ENCODE measurements at places on chromosomes 12 and 14.

DNA sequence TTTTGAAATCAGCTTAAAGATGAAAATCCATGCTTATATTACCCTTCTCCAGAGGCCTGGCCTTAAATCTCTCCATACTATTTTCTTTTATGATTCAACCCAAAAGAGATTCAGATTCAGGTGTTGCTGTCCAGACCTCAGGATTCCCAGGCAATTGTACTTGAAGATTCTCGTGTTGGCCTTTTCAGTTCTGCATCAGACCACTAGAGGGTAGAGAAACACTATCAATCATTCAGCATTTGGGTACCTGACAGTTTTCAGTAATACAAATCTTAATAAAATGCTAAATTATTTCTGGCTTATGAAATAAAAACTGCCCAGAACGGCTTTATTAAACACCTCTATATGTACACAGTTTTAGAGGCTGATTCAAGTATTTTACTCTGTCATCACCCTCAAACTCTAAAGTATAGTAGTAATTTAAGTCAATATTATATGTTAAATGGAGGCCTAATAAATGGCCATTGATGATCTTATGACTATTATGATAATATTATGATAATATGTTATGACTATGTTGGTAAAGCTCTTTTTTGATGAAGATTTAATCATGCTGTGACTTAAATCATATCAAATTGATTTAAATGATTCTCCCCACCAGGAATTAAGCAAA is 301.1 kb downstream of the DUSP6 start:
- DNase-seq: peak; percentile 47

GRCh38 chr12:95601091-95601961 is 50.0 kb upstream of the USP44 start:
- no peak for DNase-seq

DNA sequence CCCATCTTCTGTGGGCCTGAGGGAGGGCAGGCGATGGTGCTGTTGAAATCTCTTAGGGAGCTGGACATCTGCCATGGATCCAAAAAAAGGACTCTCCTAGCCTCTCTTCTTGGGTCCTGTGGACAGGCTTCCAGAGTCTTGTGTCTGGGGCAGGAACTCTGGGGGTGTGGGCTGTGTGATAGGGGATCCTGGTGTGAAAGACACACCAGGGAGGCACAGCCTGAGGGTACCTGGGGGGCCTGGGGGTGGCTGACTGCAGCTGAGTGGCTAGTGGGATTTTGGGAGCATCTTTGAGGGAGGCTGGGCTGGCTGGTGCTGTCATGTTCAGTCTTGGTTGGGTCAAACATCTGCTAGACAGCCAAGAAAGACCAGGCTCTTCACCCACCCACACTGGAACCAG is 1.8 kb upstream of the KRT83 start:
- no peak for DNase-seq

DNA sequence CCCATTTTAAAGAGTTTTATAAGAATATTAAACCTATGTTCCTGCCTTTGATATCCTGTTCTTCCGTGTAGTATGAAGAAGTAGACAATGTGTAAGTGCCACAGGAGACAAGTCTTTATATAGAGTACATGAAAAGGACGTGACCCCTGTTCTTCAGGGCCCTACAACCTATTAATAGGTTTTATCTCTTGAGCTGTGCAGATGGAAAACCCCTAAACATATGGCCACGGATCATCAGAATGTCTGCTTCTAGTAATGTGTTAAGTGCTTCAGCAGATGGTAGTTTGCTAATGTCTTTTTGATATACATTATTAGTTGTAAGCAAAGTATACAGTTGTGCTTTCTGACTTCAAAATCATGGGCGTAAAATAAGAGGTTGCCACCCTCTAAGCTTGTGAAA is 228.5 kb downstream of the PTPRO start:
- no peak for DNase-seq

- no peak for DNase-seq
These were observed 82.9 kb downstream of the TSPAN9 start for GRCh38 chr12:3160081-3160480.

- no peak for DNase-seq
These were observed 15.9 kb upstream of the ATP6V0A2 start for GRCh38 chr12:123696207-123696606.

GRCh38 chr12:68420225-68421010 is 88.3 kb upstream of the MDM1 start:
- no peak for DNase-seq

DNA sequence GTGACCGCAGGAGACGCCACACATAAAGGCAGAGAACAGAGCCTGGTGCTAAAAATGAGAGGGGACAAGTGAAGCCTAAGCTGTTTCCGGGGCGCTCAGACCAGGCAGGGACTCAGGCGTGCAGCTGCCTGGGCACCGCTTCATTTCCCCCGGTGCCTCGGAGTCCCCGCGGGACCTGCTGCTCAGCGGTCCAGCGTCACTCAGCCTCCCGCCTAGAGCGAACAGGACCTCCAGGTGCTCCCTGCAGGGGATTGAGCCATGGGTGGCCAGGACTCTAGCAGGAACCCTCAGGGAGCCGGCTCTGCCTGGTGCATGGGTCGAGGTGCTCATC is 31.0 kb downstream of the CCDC85C start:
- DNase-seq: no peak

- DNase-seq: no peak
These were observed 16.4 kb upstream of the MED13L start for GRCh38 chr12:116293687-116294453.

DNA sequence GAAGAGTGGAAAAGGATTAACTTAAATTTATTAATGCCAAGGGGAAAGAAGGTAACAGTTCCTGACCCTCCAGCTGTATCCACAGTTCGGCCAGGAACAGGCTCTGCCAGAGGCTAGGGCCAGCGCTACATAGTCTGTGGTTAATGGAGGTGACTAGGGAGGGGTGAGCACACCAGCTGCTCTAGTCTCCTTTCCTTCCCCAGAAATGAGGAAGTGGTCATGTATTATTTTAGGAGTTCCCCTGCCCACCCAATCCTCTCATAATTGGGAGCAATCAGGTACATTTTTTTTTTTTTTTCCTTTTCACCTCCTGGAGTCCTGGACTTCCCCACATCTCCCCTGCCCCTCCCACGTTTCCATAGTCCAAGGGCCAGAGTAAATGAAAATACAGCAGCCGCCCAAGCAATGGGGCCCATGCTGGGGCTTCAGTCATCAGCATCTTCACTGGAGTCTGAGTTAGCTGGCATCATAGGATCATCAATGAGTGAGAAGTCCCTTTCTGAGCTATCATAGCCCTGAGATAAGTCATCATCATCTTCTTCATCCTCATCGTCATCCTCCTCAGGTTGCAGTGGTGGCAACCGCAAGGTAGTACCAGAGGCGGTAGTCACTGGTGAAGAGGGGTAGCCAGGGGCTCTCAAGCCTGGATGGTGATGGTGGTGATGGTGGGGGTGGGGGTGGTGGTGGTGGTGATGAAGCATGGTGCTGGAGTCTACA is 1.5 kb upstream of the SUPT16H start:
- no peak for DNase-seq

GRCh38 chr12:53061404-53062010 is 11.6 kb downstream of the TNS2 start:
- no peak for DNase-seq

GRCh38 chr14:103296007-103296406 is 38.0 kb upstream of the EIF5 start:
- DNase-seq: no peak

GRCh38 chr12:94534774-94535509 is 75.3 kb upstream of the CEP83 start:
- DNase-seq: no peak

DNA sequence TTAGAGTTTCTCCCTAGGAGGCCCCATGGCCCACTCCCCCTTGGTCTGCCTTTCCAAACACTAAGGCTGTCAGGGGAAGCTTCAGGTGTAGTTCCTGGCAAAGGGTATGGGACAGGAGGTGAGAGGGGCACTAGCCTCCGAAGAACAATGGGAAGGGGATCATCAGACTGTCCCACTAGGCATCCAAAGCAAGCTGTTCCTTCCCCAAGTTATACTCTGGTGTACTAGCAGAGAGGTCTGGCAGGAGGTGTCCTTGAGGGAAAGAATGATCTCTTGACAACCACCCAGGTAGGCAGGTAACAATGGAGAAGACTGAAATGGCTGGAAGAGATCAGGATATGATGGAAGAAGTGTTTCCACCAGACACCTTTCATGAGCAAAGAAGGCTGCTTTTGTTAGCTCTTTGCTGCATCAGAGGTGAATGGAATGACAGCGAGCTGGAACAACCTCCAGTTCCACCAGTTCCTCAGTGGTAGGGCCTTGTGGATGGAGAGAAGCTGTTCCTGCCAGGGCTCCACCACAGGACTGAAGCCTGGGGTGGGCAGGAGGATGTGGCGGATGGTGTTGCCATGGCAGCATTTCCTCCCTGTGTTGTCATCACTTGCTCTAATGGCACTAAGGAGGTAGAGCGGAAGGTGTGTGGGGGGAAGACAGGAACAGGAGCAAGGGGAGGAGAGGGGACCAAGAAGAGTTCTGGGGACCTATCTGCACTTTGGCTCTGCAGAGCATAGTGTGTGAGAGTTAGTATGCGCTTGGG is 2.3 kb upstream of the AGAP2 start:
- DNase-seq: no peak

GRCh38 chr12:29769162-29769858 is 14.4 kb downstream of the TMTC1 start:
- no peak for DNase-seq

DNA sequence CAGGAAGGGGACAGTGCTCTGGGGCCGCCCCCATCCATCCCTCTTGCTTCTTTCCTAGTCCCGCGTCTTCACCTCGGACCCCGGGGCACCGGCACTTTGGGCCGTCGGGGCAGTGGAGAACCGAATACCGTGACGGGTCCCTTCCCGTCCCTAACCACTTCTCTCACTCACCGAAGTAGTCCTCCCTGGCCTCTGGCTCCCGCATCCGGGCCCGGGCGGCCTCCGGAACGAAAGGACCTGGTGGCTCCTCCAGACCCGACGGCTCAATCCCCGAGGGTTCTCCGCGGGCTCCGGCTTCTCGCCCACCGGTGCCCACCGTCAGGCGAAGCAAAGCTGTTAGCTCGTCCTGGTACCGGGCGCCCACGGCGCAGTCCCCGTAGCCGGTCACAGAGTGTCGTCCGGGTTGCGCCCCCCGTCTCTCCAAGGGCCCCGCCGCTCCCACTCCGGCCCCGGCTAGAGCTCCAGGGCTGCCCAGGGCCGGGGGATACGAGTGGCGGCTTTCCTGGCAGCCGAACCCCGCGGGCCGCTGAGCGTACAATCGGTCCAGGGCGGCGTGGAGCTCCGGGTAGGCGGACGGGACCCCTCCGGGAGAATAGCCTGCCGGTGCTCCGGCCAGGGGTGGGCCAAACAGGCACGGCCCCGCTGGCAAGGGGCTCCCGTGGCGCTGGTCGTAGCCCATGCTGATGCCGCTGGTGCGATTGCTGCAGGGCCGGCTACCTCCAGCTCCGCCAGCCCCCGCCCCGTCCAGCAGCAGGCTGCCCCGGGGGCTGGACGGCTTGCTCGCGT is 1.1 kb downstream of the AJUBA start:
- no peak for DNase-seq

DNA sequence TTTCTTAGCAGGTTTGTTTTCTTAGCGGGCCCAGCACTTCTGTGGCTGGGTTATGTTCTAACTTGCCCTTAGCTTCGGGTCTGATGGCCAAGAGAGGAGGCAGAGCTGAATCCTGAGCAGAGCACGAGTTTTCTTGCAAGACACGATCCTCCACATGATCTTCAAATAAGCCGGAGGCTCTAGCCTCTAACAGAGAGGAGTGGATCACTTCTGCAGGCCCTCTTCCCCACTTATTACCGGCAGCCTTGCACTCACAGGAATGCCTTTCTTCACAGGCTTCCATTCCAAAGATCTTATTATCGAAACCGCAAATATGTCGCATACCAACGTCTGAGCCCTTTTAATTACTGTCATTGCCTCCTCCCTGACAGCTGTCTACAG is 79.5 kb downstream of the SINHCAF start:
- DNase-seq: no peak

GRCh38 chr14:101118746-101119591 is 215.4 kb upstream of the RTL1 start:
- no peak for DNase-seq

- no peak for DNase-seq
These were observed 133.1 kb downstream of the NCOR2 start for GRCh38 chr12:124434354-124434753.

DNA sequence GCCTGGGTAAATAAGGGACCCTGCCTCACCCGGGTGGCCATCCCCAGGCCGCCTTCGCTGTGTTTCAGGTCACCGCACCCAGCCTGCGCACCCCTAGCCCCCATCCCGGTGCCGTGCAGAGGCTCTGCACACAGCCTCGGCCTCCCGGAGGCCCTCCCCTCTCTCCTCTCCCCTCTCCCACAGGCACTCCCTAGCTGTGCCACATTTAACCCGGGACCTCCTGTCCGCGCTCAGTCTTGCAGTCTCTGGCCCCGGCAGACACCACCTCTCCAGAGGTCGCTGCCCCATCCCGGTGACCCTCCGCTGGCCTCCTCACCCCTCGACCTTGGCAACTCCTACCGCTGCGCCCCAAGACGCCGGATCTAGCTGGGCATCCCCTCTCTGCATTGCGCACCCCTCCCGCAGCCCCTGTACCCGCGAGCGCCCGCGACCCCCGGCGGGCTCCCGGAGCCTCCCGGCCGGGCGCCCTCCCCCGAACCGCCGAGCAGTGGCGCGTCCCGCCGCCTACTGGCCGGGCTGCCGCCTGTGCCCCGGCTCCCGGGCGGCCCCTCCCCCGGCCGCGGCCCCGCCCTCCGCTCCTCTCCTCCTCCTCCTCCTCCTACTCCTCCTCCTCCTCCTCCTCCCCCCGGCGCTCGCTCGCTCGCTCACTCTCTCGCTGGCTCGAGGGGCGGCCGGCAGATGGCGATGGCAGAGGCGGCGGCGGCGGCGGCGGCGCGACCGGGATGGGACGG is 120.7 kb downstream of the AACS start:
- peak; percentile 59 for DNase-seq

DNA sequence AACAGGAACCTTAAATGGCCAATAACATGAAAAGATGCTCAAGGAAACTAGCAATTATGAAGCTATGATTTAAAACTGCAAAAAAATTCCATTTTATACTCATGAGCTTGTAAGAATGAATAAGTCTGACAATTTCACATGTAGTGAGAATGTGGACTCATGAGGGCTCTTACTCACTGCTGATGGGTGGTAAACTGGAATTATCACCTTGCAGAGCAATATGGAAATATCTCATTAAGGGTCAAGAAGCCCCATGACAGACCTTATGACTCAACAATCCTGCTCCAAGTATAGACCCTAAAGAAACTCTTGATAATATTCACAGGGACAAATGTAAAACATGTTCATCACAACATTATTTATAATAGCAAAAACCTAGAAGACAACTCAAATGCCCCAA is 23.5 kb upstream of the SMAGP start:
- no peak for DNase-seq
